ENCODE measurements at places on chromosomes 3 and 15.

DNA sequence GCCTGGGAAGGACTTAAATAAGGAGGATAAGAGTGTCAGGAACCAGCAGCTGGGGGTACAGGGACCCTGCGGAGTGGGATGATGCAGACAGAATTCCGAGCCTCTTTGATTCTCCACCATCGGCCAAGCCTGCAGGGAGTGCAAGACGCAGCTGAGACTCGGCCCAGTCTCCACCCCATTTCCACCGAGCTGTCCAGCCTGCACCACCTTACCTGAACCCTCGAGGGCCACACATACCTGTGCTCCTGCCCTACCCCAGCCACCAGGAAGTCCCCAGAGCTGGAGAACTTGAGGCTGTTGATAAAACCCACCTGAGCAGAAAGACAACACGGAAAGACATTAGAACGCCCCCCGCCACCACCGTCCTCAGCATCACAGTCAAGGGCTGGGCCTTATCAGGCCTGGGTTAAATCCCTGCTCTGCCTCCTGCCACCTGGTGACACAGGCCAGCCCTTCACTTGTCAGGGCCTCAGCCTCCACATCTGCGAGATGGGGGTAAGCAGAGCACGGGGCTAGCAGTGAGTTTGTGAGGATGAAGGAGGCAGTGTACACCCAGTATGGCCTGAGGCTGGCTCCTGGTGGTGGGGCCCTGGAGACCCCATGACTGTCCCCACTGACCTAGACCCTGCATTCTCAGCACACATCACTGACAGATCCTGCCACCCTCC lies 8.1 kb downstream of the RRP9 start:
- DNase-seq = peak; percentile 45

GRCh38 chr15:26661748-26662147 lies 111.1 kb downstream of the GABRB3 start:
- no peak for DNase-seq

- no peak for DNase-seq
Observed at GRCh38 chr3:63655519-63655918, 3.0 kb downstream of the SNTN start.

GRCh38 chr3:195542316-195542697 lies 818 bp downstream of the PPP1R2 start:
- DNase-seq = no peak

- no peak for DNase-seq
Observed at GRCh38 chr3:150738688-150739087, 24.3 kb downstream of the SIAH2 start.

DNA sequence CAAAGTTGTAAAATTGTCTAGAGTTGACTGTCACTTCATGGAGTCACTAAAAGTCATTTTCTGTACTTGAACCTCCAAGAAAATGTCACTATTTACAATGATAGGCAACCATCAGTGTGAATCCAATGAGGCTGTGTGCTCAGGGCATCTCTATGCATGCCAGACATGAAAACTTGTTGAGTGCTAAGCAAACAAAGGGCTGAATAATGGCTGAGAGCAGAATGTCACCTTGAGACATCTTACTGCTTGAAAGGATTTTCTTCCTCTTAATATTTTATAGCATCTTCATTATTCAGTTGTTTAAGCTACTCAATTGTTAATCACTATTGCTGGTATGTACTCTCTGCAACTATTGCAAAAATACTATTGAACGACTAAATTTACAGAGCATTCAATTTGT lies 184.7 kb downstream of the PLCH1 start:
- no peak for DNase-seq

- DNase-seq = peak; percentile 33
Observed at GRCh38 chr3:13708871-13709595, 160.1 kb downstream of the FBLN2 start.

- DNase-seq = no peak
Observed at GRCh38 chr3:171646357-171647133, 163.7 kb downstream of the PLD1 start.

GRCh38 chr15:49361370-49361769 lies 61.7 kb upstream of the FGF7 start:
- no peak for DNase-seq

DNA sequence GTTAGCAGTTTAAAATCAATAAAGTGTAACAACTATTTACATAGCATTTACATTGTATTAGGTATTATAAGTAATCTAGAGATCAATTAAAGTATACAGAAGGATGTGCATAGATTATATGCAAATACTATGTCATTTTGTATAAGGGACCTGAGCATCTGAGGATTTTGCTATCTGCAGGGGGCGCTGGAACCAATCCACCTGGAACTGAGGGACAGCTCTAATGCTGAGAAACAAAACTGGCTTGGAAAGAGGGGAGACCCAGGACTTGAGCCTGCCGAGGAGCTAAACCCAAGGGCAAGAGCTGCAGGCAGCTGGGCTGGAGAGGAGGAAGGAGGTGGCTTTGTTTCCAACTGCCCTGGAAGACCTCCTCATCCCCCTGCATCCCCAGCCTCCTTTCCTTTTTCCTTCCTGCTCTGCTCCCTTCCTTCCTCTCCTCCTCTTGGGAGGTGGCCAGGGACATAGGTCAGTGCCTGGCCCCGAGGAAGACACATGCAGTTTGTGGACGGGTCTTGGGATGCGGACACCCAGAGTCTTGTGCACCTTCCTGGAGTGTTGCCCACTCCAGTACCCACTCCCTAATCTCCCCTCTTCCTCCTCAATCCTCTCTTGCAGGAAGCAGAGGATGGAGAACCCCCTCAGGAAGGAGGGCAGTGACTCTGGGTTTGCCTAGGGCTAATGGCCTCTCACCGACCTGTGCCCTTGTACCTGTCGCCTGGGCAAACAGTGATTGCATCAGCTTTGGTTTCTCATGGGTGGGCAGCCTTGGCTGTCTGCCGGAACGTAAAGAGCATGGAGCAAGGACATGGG lies 825 bp upstream of the RTP3 start:
- no peak for DNase-seq

- peak; percentile 58 for DNase-seq
Observed at GRCh38 chr15:90031231-90031791, 30.2 kb downstream of the ZNF710 start.

GRCh38 chr3:148625095-148625736 lies 72.5 kb upstream of the AGTR1 start:
- DNase-seq = no peak

DNA sequence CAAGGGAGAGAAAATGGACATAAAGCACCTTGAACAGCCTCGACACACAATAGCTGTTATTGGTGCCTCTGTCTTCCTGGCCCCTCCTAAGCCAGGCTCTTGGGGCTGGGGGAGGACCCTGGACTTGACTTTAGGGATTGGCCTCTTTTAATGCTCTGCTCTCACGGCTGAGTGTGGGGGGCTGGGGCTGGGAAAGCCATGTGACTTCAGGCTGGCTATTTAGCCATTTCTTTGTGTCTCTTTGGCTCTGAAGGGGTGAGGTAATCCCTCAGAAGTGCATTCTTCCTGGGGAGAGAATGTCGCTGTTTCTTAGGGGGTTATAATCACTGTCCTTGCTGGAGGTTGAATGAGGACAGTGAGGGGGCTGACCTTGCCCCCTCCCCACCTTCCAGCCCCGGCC lies 26.2 kb downstream of the MAGEF1 start:
- no peak for DNase-seq

DNA sequence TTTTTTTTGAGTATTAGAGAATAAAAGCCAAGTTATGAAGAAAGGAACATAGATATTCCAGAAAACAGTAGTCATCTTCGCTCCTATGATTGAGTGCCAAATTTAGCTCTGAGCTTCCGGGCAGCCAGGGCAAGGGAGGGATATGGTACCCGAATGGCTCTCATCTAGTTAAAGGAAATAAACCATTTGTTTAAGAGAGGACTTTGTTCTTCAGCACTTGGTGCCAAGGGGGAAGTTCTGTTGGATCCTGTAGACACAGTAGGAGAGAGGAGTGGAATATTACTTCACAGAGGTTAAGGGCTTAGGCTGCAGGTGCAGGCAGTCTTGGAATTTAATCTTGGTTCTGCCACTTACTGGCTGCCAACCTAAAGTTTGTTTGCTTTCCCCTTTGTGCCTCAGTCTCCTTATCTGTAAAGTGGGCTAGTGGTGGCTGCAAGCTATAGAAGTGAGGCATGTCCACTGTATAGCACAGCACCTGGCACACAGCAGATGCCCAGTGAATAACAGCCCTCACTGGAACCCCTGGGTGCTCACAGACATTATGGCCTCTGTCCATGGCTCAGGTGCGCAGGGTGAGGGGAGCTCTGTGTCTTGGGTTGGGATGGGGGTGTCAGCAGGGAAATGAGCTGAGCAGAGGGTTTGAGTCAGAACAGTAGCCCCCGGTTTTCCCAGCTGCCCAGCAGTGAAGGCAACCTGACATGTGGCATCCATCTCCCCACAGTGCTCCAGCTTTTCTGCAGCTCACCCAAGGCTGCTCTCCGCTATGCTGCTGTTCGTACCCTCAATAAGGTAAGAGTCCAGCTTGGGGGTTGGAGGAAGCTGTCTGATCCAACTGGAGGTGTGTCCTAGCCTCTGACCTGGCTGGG lies 10.4 kb downstream of the COPG1 start:
- DNase-seq = peak; percentile 42

GRCh38 chr3:129838086-129838485 lies 55.4 kb downstream of the TMCC1 start:
- no peak for DNase-seq

- peak; percentile 37 for DNase-seq
Observed at GRCh38 chr15:70091726-70092463, 5.8 kb downstream of the TLE3 start.

DNA sequence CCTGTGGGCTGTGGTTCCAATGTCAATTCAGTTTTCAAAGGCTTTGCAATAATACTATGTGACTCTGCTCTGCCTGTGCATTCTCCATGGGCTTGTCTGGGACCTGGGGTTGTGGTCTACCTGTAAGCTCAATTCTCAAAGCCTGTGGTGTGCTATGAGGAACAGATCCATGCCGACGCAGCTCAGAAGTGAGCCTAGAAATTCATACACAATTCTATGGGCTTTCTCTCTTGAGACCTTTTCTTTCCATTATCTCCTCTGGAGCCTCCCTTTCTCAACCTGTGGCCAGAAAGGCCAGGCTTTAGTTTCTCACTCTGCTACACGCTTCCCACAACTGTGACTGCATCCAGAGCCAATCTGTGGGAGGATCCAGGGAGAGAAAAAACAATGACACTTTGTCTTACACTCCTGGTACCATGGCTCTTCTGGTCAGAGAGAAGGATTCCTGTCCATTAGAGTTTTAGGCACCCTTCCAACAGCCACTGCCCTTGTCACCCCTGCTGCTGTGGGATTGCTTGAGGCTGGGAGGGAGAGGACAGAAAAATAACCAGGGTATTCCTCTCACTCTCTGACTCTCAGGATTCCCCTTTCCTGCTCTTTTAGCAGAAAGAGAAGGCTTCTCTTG lies 34.1 kb upstream of the KLF13 start:
- DNase-seq = no peak
